ENCODE measurements at places on chromosomes 7 and 10.

DNA sequence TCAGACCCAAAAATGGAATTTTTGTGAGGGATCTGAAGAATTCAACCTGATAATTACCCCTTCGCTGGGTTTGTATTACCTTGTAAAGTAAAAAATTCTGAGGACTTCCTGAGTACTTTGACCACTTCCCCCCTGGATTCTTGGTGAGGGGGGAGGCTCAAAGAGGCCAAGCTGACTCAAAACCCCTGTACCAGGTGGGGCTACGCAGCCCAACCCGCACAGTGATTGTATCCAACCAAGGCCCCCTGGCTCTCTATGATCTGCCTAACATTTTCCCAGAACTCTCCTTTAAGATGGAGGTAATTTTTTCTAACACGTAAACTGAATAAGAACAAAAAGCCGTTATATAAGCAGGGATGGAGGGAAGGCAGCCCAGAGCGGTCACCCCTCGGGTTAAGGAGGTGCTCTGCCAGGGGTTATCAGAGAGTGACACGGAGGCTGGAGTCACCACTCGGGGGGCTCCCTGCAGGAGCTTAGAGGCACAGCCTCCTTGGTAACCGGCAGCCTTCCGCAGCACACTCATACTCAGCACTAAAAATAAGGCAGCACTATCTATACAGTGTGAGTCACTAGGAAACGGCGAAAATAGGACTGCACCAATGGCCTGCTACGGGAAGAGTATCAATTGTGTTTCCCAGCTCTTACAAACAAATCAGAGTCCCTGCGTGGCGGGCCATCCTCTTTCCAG lies 255.4 kb downstream of the ELMO1 start:
- no peak for DNase-seq

DNA sequence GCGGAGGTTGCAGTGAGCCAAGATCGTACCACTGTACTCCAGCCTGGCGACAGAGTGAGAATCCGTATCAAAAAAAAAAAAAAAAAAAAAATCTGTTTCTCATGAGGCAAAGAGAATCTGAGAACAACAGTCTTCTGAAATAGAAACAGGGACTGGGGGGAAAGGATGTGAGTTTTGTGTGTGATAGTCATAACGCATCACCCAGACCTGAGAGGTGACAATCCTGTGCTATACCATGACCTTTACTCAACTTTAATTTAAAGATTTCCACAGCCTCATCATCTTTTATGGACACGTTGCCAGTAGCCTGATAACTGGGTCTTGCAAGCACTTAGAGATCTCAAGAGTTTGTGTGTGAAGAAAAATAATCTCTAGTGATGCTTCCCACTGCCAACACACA lies 2.3 kb downstream of the ATXN7L1 start:
- DNase-seq, result no peak

DNA sequence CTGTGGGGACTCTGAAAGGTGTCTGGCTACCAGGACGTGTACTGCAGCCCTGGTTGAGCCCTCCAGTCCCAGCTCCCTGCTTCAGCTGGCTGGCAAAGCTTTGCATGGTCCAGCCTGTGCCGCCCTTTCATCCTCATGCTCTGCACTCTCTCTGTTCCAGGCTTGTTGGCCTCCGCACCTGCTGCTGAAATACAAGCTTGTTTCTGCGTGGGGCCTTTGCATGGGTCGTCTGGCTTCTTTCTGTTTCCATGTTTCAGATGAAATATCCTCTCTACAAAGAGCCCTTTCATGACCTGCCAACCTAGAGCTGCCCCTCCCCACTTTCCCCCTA lies 45.9 kb downstream of the TSPAN15 start:
- DNase-seq, result no peak

DNA sequence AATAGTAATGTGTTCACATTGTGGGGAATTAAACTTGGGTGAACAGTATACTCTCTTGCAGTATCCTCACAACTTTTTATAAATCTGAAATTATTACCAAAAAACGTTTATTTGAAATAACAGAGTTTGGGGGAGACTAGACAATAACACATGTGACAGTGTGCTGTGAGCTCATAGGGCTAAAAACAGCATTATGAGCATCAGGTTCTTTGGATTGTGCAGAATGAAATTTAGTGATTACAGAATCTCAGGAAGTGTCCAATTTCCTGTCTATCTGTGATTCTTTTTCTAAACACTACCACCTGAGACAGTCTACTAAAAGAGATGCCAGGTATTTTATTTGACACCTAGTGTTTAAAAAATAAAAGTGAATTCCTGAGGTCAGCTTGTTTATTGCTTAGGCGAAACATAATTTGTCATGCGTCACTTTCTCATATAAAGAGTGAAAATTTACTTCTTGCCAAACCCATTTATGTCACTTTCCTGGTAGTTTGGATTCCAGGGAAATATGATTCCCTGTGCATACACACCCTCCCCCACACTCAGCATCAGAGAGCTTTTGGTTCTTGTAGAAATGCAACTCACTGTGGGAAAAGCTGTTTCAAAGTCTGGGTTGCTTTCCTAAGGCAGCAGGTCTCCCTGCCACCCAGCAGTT lies 71.2 kb downstream of the AOAH start:
- DNase-seq, result no peak

Measured in SK-N-SH (cell line).